ENCODE measurements at places on chromosomes 4 and X. TPM values are rescaled to one million over a fixed set of nuclear protein-coding genes. Genes with fewer than 3 reads are reported as not detected.

SHOX gene
- not detected for total RNA-seq

GC gene
- not detected for total RNA-seq

PCDH7 gene
- 5.7 TPM for total RNA-seq

TMEM31 gene
- not detected for total RNA-seq

PRPS1 gene
- 104 TPM for total RNA-seq

CXCL3 gene
- total RNA-seq: 11.1 TPM

BST1 gene
- total RNA-seq: 10.2 TPM

APLN gene
- total RNA-seq: 9.8 TPM

TEC gene
- 2.9 TPM for total RNA-seq

AMER1 gene
- 5.9 TPM for total RNA-seq

ADGRA3 gene
- total RNA-seq: 36.2 TPM

DAPP1 gene
- not detected for total RNA-seq

MAGED1 gene
- total RNA-seq: 35.7 TPM

PDCL2 gene
- not detected for total RNA-seq

MND1 gene
- total RNA-seq: 33.6 TPM

SPON2 gene
- total RNA-seq: not detected

RAB33B gene
- 8.1 TPM for total RNA-seq

CSAG2 gene
- total RNA-seq: not detected

SPATA18 gene
- 4.1 TPM for total RNA-seq

MXRA5 gene
- not detected for total RNA-seq

TMPRSS11E gene
- total RNA-seq: not detected

CMC4 gene
- 27.0 TPM for total RNA-seq

FAM53A gene
- 1.3 TPM for total RNA-seq

UGT2A1 gene
- total RNA-seq: not detected

Measured in NCI-H460 (cell line).